ENCODE measurements at places on chromosomes 2 and 18.
A peak's percentile ranks its signal among the peaks of the same experiment; 100 is the strongest.

DNA sequence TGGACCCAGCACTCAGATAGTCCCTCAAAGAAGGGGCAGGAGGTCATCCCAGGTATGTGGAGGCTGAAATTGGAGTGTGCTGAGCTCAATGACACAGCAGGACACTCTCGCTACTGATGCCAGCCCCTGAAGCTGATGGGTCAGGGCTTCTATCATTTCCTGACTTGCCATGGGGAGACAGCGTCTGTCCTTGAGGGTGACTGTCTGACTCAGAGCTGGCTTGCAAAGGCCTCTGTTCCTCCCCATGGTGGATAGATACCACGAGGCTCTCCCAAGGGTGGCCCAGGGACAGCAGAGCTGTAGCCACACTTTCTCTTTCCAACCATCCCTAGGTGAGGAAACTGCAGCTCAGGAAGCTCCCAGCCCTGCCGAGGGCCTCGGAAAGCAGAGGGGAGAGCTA is 10.8 kb downstream of the ALPG start:
- DNase-seq: no peak

DNA sequence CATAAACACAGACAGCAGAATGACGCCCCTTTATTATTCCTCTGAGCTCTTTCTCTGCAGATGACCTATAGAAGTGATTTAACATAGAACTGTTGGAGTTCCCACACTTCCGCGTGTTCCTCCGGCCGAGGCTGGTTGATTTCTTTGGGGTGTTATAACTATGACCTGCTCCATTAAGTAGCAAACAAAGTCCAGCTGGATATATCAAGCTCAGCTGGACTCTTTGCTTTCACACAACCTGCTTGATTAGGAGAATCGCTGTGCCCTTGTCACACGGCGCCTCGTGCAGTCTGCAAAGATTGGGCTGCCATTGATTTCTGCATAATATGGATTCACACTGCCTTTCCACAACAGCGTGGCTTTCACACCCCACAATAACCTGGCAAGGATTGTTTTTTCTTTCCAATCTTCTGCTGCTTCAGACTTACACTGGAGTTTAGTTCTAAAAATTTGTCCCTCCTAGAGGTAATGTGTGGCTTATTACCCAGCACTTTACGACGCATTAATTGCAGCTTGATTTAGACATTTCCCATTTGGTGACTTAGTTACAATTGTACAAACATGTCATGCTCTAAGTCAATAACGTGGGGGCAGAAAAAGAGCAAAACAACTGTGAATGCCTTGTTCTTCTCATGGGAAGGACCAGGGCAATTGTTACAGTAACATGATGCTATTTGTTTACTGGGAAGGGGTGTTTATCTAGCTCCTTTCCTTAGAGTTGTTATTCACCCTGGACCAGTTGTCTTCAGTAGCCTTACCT is 485.7 kb downstream of the TXNL1 start:
- no peak for DNase-seq

- no peak for DNase-seq
These were observed 26.9 kb upstream of the COL6A3 start for GRCh38 chr2:237440819-237441281.

DNA sequence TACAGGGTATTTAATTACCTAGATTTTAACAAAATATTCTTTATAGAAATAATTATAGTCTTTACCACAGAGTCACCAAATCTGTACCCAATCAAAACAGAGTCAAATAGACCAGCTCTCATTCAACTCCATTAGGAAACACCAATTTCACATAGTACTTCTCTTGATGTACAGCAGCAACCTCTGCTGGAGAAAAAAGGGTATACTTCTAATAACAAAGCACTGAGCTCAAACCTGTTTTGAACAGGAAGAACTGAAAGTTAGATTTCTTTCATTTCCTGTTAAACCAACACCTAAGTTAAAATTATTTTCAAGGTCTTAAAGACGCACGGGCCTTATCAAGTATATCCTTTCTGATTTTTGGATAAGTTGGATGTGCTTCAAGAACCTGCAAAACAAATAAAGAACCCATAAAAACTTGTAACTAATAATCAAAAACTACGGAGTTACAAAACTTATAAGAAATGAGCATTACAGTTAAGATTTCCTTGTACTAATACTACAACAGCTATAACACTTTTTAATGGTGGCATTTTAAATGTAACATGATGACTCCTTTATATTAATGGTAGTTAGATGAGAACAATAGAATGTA is 79.0 kb downstream of the TTC21B start:
- peak; percentile 69 for DNase-seq

- DNase-seq: no peak
These were observed 13.0 kb downstream of the XDH start for GRCh38 chr2:31401580-31401979.

GRCh38 chr2:158394453-158394852 is 62.1 kb downstream of the CCDC148 start:
- no peak for DNase-seq

DNA sequence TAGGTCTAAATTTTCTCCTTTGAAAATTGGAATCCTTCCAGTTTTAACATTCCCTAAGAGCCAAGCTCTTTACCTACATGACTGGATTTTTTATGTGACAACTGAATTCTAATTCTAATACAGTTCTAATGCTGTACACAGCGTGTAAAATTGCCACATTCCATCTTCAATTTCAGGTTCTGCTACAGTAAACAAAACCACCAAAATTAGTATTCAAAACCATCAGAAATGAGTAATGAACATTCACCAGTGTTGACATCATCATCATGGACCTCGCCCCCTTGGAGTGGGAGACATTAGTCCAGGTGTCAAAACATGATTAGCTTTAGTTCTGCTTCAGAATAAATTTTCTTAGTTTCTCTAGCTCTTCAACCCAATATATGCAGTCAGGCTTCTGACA is 133.6 kb downstream of the MBD2 start:
- no peak for DNase-seq

- no peak for DNase-seq
These were observed 9.7 kb downstream of the ITM2C start for GRCh38 chr2:230874456-230874855.

- DNase-seq: no peak
These were observed 5.0 kb downstream of the THSD7B start for GRCh38 chr2:136770384-136770783.

DNA sequence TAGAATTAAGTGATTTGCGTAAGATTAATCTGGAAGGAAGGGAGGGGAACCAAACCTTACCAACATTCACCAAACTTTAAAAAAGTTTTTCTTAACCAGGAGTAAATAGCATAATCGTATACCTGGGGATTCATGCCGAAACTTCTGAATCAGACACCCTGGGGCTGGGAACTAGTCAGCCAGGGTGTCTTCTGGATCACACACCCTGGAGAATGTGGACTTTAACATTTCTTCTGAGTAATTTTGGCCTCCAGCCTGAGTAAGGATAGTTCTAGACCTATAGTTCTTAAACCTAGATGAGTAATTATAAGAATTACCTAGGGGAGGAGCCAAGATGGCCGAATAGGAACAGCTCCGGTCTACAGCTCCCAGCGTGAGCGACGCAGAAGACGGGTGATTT is 44.1 kb upstream of the MEIS1 start:
- no peak for DNase-seq

Data from Jurkat, Clone E6-1 (cell line).